ENCODE measurements at places on chromosomes 6 and 20.

- no peak for DNase-seq
These were observed 402.5 kb upstream of the FKBP1C start for GRCh38 chr6:62808565-62809293.

DNA sequence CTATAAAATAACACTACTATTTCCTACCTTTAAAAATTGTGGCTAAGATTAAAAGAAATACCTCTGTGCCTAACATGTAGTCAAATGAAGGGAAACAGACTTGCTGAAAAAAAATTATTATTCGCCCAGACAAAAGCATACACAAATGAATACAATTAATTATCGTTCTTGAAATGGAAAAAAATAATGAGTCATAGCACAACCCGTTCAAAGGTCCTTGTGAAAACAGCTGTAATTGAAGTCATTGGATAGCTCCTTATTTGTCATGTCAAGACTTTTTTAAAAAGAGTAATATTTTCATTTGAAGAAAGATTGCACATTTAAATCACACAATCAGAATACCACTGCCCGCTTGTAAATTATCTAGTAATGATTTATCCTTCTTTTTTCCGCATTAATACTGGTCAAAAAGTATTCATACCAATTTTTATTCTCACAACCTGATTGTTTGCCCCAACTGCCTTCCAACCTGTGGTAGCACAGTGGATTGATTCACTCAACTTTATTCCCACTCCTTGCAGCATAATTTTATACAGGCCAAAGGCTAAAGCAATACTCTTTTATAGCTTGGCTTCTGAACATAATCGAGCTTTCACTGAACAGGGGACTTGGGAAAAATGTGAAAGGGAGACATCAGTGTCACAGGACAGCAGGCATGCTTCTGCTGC is 655.2 kb upstream of the MAP3K7 start:
- no peak for DNase-seq

DNA sequence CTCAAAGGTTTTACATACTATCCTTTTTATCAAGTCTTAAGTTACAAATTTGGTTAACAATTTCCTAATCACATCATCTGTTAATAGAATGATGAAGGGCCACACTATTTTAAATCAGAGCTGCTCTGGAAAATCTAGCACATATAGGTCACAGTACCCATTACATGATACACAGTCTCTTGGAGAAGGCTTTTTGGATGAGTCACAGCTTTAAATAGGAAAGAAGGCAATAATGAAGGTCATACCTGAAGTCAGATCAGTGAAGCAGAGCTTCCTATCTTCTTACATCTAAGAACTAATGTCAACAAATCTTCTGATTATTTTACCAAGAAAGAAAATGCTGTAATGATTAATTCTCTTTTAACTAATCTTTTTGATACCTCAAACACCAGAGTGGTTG is 248.5 kb downstream of the BTBD9 start:
- no peak for DNase-seq

GRCh38 chr6:150788089-150788488 is 77.4 kb upstream of the MTHFD1L start:
- DNase-seq = no peak

DNA sequence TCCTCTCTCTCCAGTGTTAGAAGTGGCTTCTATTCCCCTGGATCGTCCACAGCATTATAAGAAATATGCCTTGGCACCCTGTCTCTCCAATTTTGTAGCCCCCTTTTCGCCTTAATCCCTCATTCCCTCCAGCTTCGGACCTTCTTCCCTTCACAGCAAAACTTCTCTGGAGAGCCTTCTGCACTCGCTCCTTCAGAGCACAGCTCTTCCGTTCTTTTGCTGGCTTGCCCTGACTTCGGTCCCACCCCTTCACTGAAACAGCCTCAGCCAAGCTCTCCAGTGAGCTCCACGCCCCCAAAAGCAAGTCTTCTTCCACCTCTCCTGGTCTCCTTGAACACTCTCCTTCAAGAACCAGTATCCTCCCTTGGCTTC is 134.7 kb upstream of the RNF24 start:
- DNase-seq = no peak

- no peak for DNase-seq
These were observed 39.5 kb upstream of the GATA5 start for GRCh38 chr20:62515280-62515679.

- no peak for DNase-seq
These were observed 10.3 kb upstream of the TAAR9 start for GRCh38 chr6:132527791-132528190.

DNA sequence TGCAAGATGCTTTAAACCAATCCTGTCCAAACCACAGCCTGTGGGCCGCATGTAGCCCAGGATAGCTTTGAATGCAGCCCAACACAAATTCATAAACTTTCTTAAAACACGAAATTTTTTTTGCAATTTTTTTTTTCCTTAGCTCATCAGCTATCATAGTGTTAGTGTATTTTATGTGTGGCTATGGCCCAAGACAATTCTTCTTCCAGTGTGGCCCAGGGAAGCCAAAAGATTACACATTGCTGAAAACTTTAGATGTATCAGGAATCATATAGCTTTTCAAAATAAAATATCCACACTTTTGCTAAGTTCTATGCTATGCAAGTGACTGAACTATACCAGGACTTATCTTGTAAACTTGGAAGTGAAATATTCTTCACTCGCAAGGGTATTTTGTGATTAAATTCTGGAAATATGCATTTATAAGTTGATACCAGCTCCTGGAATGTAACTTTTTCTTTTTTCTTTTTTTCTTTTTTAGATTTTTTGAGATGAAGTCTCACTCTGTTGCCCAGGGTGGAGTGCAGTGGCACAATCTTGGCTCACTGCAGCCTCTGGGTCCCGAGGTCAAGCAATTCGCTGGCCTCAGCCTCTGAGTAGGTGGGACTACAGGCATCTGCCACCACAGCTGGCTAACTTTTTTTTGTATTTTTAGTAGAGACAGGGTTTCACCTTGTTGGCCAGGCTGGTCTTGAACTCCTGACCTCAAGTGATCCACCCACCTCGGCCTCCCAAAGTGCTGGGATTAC is 49.8 kb downstream of the MTHFD1L start:
- DNase-seq = no peak

DNA sequence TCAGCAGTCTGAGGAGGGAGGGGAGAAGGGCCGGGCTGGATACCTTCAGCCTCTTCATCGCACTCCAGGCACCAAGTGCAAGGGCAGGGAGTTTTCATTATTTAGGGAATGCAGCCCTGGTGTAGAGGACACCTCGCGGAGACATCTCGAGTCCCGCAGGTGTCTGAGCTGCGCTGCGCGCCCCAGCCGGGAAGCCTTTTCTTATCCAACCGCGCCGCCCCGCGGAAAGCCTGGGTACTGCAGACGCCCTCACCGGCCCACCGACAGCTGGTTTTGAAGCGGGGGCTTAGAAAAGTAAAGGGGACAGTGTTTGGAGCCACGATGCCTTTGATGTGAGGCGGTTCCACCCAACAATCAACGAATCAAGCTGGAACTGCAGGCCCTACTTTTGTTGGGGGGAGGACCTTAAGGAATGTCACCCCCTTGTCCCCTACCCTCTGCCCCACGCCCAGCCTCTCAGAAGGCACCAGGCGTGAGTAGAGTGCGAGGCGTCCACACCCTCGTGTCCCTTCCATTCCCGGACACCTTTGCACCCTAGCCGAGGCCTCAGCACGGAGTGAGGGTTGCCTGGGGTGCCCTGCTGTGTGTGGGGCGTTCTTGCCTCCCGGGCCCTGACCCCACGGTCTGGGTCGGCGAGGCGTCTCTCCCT is 8.6 kb downstream of the NKX2-2 start:
- peak; percentile 44 for DNase-seq

DNA sequence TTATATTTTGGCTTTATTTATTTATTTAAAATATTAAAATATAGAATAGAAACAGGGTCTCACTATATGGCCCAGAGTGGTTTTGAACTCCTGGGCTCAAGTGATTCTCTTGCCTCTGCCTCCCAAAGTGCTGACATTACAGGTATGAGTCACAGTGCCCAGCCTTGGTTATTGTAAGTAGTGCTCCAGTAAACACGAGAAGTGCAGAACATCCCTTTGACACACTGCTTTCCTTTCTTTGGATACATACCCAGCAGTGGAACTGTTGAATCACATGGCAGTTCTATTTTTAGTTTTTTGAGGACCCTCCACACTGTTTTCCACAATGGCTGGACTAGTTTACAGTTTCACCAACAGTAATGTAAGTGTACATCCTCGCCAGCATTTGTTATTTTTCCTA is 203.9 kb downstream of the PHF3 start:
- no peak for DNase-seq

GRCh38 chr20:50297498-50298376 is 107.1 kb downstream of the CEBPB start:
- DNase-seq = no peak

- no peak for DNase-seq
These were observed 27.1 kb downstream of the C20orf173 start for GRCh38 chr20:35502352-35502751.

- no peak for DNase-seq
These were observed 121.4 kb downstream of the TPBG start for GRCh38 chr6:82484737-82485626.

GRCh38 chr6:33839399-33840047 is 35.7 kb upstream of the MLN start:
- DNase-seq = no peak

DNA sequence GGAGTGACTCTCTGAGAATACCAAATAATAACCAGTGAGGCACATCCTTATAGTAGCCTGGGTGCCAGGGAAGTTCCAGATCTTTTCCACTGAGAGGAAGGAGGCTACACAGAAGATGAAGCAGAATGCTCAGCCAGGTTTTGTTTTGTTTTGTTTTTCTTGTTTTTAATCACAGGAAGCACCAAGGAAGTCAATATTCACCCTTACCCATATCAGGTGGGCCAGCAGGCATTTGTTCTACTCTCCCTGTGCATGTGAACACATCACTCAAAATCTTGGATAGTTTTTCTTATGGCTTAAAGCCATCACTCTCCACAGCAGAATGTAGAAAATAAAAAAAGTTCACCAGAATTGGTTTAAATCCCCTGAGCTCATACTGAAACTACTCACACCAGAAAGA is 10.5 kb downstream of the SLC17A1 start:
- no peak for DNase-seq

DNA sequence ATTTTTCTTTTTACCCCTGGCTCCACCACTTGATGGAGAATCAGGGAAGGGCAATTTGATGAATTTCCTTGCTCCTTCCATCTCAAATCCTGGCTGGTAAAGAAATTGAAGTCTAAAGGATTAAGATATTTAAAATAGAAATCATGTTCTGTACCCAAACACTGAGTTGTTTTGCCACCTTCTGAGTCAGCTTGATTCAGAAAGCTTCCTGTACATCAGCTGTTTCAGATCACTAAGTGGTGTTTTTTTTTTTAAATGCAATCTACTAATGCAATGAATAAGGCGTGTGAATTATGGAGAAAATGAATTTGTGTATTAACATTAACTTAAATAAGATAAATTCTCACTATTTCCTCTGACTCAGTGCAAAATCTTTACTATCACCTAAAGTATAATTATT is 11.5 kb upstream of the POPDC3 start:
- DNase-seq = no peak

DNA sequence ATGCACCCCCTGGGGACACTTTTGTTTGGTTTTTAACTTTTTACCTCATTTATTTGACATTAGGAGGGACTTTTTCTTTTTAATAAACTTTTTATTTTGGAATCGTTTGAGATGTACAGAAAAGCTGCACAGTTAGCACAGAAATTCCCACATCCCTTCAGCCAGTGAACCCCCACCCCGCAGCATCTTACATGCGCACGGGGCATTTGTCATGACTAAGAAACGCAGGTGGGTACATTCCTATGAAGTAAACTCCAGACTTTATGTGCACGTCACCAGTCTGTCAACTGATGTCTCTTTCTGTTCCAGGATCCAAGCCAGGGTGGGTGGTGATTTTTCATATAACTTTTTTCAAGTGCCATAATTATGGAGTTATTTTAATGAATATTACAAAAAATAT is 4.9 kb upstream of the ZNF831 start:
- no peak for DNase-seq

- DNase-seq = no peak
These were observed 31.5 kb downstream of the RRBP1 start for GRCh38 chr20:17650301-17651128.

GRCh38 chr6:149551920-149552319 is 6.1 kb upstream of the PPIL4 start:
- DNase-seq = no peak

DNA sequence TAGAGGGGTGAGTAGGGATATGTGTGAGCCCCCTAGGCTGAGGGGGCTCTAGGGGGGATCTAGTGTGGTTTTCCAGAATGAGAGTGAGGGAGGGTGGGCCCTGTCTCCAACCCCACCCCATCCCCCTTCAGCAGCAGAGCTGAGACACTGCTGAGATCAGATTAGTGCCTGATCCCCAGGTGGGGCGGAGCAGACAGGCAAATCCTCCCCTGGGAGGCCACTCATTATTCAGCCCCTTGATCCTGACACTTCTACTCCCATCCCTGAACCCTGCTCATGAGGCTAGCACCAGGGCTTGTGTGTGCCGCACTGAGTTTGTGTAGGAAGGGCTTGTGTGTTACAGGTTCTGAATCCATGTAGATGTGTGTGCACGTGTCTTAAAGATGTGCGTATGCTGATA is 42.5 kb downstream of the SPDEF start:
- DNase-seq = no peak

DNA sequence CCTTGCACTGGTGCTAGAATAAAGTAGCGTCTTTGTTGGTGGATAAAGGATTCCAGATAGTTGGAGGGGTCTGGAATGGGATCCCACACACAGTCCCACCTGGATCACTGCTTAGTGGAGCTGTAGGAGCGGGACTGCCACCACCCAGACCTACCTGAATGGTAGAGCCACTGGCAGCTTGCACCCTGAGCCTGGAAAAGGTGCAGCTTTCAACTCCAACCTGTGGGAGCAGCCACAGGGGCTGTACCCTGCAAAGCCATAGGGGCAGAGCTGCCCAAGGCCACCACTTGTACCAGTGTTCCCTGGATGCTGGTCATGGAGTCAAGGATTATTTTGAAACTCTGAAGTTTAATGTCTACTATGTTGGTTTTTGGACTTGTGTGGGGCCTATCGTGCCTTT is 26.9 kb downstream of the VTA1 start:
- no peak for DNase-seq

DNA sequence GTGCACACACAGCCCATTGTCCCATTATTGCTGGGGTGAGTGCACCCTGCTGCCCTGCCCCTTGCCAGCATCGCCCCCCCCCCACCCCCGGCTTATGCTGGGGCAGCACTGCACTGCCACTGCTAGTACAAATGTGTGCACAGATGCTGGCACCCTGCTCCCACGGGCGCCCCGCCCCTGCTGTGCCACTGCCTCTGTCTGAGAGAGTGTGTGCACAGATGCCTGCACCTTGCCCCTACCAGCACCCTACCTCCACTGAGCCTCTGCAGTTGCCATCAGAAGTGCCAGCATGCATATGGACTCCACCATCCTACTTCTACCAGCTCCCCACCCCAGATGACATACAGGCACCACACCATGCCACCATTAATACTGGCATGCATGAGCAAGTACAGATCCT is 454.6 kb upstream of the KHDRBS2 start:
- no peak for DNase-seq

DNA sequence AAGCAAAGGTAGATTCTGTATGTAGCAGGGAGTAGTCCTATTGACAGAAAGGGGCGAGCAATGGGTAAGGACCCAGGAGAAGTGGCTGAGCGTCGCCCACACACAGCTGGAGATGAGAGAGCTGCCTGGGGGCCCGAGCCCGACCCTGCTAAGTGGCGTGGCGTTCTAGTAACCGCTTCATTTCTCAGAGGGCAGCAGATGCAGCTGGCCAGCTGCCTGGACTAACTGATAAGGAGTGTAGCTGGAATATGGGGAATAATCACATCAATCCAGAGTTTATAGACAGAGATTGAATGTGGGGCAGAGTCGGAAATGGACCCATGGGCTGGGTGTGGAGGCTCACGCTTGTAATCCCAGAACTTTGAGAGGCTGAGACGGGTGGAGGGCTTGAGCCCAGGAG is 64.4 kb downstream of the EZR start:
- no peak for DNase-seq

- no peak for DNase-seq
These were observed 21.5 kb upstream of the GTSF1L start for GRCh38 chr20:43748274-43748673.

Measured in T-helper 1 cell (primary cell).